Dermis blood vessel endothelial cell (primary cell): ENCODE measurements at places on chromosomes 4 and X. TPM values are rescaled to one million over a fixed set of nuclear protein-coding genes. Genes with fewer than 3 reads are reported as not detected.

Gene EREG
- total RNA-seq, result under 0.01 TPM in 2 replicates

Gene GPC3
- total RNA-seq, result not detected in 2 replicates

- peak; percentile 64 for DNase-seq
These were observed 104.6 kb downstream of the TMEM144 start for GRCh38 chr4:158314756-158315487.

DNA sequence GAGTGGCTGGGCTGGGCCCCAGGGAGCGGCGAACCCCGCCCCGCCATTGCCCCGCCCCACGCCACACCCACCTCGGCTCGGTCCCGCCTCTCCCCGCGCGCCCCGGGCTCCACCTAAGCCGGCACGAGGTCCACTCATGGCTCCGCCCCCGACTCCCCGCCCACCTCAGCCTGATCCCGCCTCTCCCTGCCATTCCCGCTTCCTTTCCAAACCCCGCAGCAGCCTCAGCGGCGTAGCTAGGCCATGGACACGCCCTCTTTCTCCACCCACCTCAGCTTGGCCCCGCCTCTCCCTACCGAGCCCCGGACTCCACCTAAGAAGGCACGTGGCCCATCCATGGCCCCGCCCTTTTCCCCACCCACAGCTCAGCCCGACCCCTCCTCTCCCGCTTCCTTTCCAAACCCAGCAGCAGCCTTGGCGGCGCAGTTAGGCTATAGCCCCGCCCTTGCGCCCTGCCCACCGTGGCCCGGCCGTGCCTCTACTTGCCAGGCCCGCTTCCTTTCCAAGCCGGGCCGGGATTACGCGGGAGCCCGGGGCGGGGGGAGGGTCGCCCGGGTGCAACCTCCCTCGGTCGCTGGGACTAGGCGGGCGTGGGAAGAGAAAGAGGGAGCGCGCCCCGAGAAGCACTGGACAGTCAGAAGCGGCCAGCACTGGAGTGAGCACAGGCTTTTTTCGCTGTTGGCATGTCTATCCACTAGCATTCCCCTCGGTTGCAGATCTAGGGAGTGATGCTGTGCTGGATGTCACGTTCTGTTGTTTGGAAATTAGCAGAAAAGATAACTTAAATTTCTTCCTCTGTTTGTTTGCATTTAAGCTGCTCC lies at the start of gene RELL1:
Gene RELL1 (minus strand): TSS at position 4 of the 821 bp plus-strand sequence. CDS start 89 bp downstream, outside the sequence.
- peak; percentile 100 for DNase-seq

- DNase-seq, result no peak
These were observed 45.9 kb downstream of the PLS3 start for GRCh38 chrX:115606861-115607260.

DNA sequence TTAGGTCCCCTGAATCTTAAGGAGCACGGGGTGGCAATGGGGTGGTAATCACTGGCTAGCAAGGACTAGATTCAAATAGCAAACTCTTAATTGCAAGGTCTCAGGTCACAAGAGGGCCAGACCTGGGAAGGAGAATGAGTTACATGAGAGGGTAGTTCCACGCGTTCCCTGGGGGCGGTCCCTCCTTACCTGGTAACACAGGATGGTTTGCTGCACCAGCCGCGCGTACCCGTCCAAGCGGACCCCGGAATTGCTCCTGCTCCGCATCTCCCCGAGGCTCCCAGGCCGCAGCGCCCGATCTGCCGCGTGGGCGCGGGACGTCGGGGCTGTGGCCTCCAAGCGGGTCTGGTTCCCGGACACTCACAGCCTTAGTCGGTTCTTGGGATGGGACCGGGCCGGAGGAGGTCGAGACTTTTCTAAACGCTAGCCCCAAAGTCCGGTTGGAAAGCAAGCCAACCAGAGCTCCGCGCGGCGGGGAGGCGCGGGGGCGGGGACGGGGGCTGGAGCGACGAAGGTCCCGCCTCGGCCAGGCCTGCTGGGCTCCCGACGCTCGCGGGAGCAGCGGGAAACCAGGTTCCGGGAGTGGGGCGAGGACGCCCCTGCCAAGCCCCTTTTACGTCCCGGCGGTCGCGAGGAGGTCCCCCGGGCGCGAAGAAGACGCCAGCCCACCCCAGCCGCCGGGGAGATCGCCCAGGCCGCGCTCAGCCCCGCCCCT lies at the start of gene PHKA2:
Gene PHKA2 (minus strand): TSS at position 449 of the 715 bp plus-strand sequence. CDS start 182 bp downstream, at position 267.
- DNase-seq, result peak; percentile 60

GRCh38 chr4:1047106-1047975 lies 35.9 kb downstream of the FGFRL1 start:
- DNase-seq, result peak; percentile 35

GRCh38 chrX:153476666-153477363 lies 6.4 kb upstream of the HAUS7 start:
- DNase-seq, result peak; percentile 82

GRCh38 chrX:86322913-86323312 lies 174.7 kb downstream of the DACH2 start:
- DNase-seq, result no peak

GRCh38 chr4:97153042-97153441 lies 990.2 kb downstream of the STPG2 start:
- no peak for DNase-seq
